ENCODE measurements at places on chromosomes 4 and X. TPM values are rescaled to one million over a fixed set of nuclear protein-coding genes. Genes with fewer than 3 reads are reported as not detected.

- no peak for DNase-seq
These were observed 253.6 kb upstream of the DIPK2B start for GRCh38 chrX:45454290-45454689.

GRCh38 chr4:76250962-76251361 is 559 bp upstream of the FAM47E start:
- DNase-seq, result no peak

- DNase-seq, result no peak
These were observed 1.7 kb downstream of the EGFL6 start for GRCh38 chrX:13571136-13571535.

GRCh38 chrX:139881572-139881971 is 51.3 kb downstream of the ATP11C start:
- DNase-seq, result no peak

- DNase-seq, result no peak
These were observed 200.3 kb downstream of the STPG2 start for GRCh38 chr4:97942951-97943350.

GRCh38 chr4:79088946-79089691 is 149.9 kb upstream of the PAQR3 start:
- DNase-seq, result no peak

DNA sequence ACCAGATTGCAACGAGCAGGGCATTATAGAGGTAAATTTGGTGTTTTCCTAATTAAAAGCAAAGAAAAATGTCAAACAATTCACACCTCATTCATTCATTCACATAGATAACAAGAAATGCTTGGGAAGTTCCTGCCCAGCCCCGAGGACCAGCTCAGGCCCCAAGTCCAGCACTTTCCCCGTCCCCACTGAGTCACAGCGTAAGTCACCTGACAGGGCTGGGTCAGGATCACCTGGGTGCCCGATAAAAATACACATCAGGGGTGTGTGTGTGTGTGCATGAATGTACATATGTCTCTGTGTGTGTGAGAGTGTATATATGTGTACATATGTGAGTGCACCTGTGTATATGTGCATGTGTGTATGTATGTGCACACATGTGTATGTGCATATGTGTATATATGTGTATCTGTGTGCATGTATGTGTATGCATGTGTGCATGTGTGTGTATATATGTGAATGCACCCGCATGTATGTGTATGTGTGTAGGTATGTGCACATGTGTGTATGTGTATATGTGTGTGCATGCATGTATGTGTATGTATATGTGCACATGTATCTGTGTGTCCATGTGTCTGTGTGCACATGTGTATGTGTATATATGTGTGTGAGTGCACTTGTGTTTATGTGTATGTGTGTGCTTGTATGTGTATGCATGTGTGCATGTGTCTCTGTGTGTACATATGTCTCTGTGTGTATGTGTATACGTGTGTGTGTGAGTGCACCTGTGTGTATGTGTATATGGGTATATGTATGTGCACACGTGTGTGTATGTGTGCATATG is 18.6 kb upstream of the SH3TC1 start:
- no peak for DNase-seq

DNA sequence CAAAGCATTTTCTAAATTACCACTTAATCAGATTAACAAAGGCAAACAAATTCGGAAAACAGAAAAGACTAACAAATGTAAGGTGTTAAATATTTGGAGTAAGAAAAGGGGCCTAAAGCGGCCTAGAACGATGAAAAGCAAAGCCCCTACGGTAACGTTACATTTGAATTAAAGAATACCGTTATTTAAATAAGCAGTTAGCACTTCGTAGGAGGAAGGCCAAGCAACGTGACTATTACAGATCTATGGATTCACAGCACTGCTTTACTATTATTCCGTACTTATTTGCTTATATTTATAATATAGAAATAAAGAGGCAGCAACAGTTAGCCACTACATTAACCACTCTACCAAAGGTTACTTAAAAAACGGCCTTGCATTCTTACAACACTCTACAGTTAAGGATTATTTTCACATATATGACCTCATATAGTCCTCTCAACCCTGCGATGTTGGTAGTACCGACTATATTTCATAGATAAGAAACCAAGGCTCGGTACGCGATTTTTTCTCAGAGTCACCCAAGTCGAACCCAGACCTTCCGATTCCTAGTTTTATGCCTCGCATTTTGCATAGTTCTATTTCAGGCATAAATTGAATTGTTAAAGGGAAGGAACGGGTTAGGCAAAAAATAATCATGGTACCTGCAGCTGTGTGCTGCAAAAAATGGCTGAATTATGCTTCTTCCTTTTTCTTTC is 2.9 kb downstream of the KLHL15 start:
- peak; percentile 21 for DNase-seq

DNA sequence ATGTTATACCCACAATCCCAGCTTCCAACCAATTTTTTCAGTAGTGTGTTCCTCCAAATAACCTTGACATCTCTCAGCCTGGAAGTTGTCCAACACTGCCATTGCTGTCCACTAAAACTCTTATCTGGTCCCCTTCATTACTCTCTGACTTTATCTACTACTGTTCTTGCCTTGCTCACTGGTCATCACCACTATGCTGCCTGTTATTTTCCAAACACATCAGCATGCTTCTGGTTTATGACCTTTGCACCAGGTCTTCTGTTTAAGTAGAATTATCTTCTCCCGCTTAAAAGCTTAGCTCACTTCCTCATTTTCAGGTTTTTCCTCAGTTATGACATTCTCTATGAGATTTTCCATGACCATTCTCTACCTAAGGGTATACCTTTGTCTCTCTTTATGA is 5.5 kb downstream of the ELMOD2 start:
- no peak for DNase-seq

DNA sequence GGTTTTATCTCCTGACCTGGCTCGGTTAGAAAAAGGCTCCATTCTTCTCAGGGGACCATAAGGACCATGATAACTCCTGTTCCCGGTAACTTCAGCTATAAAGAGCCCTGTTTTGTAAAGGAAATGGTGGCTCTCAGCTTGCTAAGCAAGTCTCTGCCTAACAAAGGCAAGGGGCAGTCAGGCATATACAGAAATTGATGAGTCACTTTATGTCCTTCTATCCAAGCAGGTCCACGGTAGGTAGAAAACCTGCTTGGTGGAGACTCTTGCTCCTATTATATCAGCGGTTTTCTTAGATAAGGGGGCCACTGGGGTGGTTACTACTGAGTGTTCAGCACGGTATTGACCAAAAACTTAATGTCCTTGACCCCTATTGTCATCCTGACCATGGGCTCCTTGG is 203.0 kb upstream of the KLF8 start:
- DNase-seq, result no peak

- no peak for DNase-seq
These were observed 96.6 kb upstream of the BANK1 start for GRCh38 chr4:101693842-101694398.

DNA sequence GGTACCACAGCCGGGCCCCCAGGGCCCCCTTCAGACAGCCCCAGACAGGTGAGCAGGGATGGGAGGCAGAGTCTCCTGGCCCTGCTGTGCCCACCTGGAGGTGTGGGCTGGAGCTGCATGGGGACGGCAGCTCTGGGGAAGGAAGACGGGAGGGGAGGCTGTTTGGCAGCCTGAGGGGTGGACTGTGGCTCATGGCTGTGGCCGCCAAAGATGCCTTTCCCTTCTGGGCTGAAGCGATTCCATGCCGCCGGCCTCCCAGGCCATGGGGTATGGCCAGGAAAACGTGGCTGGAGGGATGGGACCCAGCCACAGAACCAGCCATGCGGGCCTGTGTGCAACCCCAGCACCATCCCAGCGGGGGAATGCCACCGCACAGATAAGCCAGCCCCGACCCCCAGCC is 65.7 kb downstream of the FAM53A start:
- DNase-seq, result no peak

GRCh38 chrX:25019707-25020390 is 4.1 kb upstream of the ARX start:
- no peak for DNase-seq

- DNase-seq, result no peak
These were observed 81.9 kb upstream of the LRPAP1 start for GRCh38 chr4:3613967-3614730.

DNA sequence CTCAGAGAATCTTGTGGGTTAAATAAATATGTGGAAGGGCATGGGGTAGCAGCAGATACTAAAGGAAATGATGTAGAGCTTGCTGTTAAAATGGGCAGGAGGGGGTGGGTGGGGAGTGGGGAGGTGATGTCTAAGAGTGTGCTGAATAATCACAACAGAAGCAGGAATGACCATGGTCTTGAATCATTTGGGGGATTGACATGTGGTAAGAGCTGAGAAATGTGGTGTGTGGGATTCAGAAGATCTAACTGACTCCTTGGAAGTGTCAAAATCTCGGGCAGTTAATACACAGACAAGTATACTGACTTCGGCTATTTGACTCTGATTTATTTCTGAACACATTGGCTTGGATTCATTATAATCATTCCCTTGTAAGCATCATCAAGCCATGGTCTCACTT is 6.8 kb downstream of the VGLL1 start:
- no peak for DNase-seq

GRCh38 chr4:142265946-142266345 is 580.2 kb downstream of the INPP4B start:
- no peak for DNase-seq

DNA sequence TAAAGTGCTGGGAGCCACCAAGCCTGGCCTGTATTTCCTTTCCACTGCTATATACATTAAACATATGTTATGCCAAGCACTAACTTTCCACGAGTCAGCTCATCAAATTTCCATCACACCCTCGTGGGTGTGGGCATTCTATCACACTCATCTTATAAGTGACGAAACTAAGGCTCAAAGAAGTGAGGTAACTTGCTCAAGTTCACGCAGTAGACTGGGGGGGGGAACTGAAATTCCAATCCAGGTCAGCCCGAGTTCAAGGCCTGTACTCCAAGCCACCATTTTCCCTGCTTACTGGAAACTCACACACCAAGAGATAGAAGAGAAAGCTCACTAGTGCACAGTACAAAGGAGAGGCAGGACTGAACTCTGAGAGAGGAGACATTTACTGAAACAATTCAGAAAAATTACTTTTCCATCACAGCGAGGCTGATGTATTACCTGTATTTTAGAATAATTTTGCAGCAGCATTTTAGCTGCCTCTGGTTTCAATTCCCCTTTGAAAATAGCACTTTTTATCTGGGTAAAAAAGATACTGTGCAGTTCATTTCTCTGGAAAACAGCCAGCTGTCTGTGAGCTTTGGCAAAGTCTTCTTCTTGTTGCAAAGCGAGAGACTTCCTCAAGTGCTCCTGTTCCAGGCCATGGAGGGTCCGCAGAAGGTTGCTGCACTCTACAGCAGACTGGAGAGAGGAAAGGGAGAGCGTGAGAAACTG is 76.8 kb downstream of the EVC2 start:
- DNase-seq, result no peak

- no peak for DNase-seq
These were observed 126.3 kb downstream of the RAPGEF2 start for GRCh38 chr4:159229164-159229563.

DNA sequence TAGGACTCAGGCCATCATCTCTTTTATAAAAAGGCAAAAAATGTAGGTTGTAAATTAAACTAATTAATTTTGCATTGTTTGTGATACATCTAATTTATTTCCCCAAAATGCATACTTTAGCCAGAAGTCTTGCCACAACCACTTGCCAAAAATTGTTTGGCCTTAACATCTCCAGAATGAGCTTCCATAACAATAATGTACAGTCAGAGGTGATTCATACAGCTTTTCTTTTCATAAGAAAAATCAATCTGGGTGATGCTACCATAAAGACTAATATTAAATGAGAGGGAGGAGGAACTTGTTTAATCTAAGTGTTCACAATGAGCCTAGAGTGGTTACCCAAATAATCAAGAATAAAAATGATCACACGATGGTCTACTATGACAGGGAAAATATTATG is 59.3 kb downstream of the AMMECR1 start:
- no peak for DNase-seq

DNA sequence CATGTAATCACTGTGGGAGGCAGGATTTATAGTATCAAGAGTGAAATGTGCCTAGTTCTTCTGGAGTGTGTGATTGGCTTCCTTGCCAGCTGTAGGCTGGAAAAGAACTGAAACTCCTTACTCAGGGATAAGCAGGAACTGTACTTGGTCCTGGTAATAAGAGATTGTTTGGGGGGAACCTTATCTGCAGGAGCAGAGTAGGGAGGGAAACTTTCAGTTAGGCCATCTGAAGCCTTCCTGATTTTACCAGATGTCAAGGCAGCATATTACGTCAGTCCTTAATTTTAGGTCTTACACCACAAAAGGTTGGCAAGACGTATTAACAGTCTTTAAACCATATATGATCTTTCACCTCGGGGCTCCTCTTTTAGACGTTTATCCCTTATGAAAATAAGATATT is 231.5 kb upstream of the FMR1 start:
- DNase-seq, result no peak

GRCh38 chr4:184370711-184371389 is 103.5 kb downstream of the IRF2 start:
- no peak for DNase-seq

- no peak for DNase-seq
These were observed 289.4 kb downstream of the INPP4B start for GRCh38 chr4:142556570-142557238.

DNA sequence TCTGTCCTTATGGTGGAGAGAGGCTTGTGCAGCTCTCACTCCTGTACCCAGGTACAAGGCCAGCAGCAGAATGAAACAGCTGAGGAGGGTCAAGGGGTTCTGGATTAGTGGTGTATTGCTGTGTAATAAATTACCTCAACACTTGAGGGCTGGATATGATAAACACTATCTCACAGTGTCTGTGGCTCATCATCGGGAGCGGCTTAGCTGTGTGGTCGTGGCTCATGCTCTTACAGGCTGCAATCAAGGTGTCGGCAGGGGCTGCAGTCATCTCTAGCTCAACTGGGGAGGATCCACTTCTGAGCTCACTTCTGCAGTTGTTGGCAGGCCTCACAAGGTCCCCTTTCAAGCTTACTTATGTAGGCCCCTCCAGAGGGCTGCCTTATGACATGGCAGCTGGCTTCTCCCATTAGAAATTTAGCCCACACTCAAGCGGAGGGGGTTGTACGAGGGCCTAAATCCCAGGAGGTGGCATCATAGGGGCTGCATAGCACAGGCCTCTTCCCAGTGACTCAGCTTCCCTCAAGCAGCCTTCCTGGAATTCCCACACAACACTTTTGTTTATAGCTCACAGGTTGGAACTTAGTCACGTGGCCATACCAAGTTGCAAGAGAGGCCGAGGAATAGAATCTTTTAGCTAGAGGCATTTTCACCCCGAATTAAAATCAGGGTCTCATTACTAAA is 148.2 kb upstream of the RPS6KA3 start:
- DNase-seq, result no peak

DNA sequence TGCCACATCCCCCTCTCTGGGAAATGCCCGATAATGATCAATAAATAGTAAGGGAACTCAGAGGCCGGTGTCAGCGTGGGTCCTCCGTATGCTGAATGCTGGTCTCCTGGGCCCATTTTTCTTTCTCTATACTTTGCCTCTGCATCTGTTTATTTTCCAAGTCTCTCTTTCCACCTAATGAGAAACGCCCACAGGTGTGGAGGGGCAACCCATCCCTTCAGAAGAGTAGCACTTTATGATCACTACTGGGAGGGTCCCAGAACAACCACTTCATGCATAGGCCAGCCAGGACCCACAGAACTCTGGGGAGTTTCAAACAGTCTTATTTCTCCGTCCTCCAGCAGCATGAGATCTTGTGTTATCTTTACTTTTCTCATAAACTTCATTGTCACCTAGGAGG is 100.1 kb downstream of the CEP44 start:
- no peak for DNase-seq

UCHL1 gene
- 116 TPM for polyA plus RNA-seq

KIF4A gene
- polyA plus RNA-seq, result 15.7 TPM

F11 gene
- 2.2 TPM for polyA plus RNA-seq

PRRG1 gene
- 23.9 TPM for polyA plus RNA-seq

UNC5C gene
- 39.8 TPM for polyA plus RNA-seq

GRIA2 gene
- 1.9 TPM for polyA plus RNA-seq

HTN1 gene
- polyA plus RNA-seq, result not detected

ADAMTS3 gene
- polyA plus RNA-seq, result 18.1 TPM

All from left renal pelvis (tissue), 4 donors.